ENCODE measurements at places on chromosomes 11 and 22.

- DNase-seq: no peak
These were observed 8.9 kb downstream of the LMNTD2 start for GRCh38 chr11:551596-551995.

- no peak for DNase-seq
These were observed 61.7 kb upstream of the CHRNA10 start for GRCh38 chr11:3732671-3733436.

- DNase-seq: peak; percentile 48
These were observed 33.4 kb downstream of the SERPIND1 start for GRCh38 chr22:20807315-20807752.

- DNase-seq: no peak
These were observed 4.7 kb downstream of the CARNS1 start for GRCh38 chr11:67420147-67420645.

DNA sequence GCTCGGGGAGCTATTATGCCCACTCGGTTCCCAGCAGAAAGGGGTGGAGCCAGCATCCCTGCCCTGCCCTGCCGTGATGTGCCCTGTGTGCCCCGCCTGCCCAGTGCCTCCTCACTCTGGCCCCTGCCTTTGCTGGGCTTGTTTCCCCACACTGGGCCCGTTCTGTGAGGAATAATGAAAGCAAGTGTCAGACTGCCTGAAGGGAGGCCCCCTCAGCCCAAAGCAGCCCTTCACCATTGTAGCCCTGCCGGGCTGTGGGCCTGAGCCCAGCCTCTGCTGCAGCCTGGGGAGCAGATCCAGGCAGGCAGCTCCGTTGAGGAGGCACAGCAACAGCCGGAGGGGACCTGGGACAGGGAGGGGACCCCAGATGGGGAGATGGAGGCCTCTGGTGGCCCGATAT is 20.2 kb upstream of the NEFH start:
- DNase-seq: no peak

GRCh38 chr11:68890490-68891231 is 13.0 kb downstream of the MRPL21 start:
- DNase-seq: peak; percentile 98

GRCh38 chr22:22943521-22944267 is 56.1 kb downstream of the IGLL5 start:
- no peak for DNase-seq

- DNase-seq: no peak
These were observed 50.4 kb upstream of the TEAD1 start for GRCh38 chr11:12623869-12624268.

DNA sequence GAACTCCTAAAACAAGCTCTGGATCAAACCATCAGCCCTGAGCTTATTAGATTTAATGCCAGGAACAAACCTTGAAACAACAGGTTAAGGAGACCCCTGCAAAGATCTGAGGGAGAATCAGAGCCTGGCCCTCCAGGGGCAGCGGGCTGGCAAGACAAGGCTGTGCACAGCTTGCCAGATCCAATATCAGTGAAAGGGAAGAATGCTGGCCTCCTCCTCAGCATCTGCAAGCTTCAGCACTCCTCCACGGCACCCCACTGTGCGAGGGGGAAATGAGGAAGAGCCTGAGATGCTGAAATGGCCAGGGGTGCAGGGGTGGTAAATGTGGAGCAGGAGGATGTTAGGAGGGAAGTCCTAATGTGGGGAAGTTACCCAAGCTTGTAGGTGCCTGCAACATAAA is 167.0 kb downstream of the TENM4 start:
- DNase-seq: no peak

DNA sequence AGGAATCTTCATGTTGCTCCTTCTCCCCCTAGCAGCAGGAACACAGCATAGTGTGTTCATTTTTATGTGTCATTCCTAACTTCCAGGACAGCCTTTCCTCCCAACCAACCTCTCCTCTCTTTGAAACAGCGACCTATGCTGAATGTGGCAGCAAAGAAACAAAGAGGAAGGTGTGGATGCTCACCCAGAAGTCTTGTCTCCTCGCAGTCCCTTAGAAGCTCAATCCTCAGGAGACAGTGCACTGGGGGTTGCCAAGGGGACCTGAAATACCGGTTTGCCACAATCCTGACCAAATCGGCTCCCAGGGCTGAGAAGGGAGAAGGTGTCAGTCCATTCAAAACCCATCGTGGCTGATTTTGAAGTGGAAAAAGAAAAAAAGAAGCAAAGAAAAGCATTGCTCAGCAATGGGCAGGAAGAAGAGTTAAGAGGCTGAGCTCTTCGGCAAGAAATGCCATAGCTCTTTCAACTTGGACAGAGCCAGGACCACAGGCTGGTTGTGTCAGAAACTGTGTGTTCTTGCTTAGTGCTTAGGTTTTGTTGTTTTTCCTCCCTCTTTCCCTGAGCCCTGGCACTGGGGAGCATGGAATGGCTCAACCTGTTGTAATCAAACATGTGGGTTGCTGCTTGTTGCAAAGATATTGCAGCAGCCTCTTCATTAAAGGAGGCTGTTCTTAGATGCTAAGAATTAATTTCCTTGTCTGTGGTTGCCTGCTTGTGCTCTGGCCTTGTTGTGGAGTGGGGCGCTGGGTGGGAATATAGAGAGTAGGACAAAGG is 30.4 kb upstream of the TENM4 start:
- no peak for DNase-seq

- DNase-seq: no peak
These were observed 50.2 kb downstream of the IGF2 start for GRCh38 chr11:2088746-2089535.

DNA sequence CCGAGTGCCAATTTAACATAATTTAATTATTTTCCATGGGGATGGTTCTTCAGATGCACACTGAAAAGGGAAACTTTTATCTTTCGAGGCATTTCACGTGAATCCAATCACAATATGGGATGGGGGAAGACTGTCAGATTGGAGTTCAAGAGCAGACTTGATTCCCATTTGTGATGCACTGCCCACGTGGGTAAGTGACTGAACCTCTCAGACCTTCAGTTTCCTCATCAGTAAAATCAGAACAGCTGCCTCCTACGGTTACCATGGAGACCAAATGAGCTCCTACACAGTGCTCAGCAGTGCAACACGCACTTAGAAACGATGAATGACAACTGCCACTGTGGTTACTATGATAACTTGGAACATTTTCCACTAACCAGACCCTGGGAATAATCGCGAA is 21.7 kb downstream of the KIAA0930 start:
- DNase-seq: no peak

GRCh38 chr11:71206186-71206585 is 46.2 kb downstream of the SHANK2 start:
- DNase-seq: peak; percentile 4
